NCI-H187 (cell line): ENCODE measurements at places on chromosomes 12 and 14.

- no peak for DNase-seq
These were observed 29.3 kb upstream of the PPP1R12A start for GRCh38 chr12:79964100-79964627.

- no peak for DNase-seq
These were observed 1662.2 kb upstream of the FLRT2 start for GRCh38 chr14:83867566-83868225.

GRCh38 chr14:68643673-68644072 is 149.2 kb downstream of the ZFP36L1 start:
- no peak for DNase-seq

DNA sequence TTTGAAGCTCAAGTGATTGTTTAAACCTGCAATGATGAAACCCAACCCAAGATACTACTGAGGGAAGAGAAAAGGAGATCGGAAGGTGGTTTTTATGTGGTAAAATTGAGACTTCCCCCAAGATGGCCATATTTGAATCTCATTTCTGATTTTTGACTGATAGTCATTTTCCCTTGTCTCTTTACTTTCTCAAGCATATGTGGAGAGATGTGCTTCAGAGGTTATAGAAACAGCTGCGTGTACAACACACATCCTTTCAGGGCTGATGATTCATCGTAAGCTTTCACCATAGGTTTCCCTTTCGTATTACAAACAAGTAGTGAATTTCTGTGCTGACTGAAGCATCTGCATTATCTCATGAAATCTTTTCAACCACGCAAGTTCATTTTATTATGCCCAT is 276.2 kb downstream of the EMP1 start:
- DNase-seq: no peak

- DNase-seq: no peak
These were observed 265.1 kb downstream of the ALG10 start for GRCh38 chr12:34287437-34287836.

DNA sequence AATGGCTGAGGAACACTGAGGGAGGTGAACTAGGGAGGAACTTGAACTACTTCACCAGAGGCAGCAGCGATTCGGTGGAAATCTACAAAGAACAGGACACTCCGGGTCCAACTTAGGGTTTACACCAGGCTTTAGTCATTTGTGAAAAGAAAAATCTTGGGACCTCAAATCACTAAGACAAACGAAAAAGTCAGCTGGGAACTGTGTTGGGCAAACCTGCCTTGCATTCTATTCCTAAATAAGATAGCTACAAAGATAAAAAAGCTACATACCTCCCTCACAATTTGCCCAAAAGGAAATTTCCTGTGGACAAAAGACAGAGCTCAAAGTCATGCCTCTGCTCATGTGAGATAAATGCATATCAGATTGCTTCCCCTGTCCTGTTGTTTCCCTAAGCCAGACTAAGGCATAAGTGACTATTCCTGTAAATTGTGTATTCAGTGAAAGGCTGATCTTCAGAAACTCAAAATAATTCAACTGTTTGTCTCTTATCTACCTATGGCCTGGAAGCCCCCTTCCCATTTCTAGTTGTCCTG is 106.6 kb downstream of the APAF1 start:
- no peak for DNase-seq

GRCh38 chr14:105502446-105503295 is 11.6 kb downstream of the TEDC1 start:
- DNase-seq: no peak

DNA sequence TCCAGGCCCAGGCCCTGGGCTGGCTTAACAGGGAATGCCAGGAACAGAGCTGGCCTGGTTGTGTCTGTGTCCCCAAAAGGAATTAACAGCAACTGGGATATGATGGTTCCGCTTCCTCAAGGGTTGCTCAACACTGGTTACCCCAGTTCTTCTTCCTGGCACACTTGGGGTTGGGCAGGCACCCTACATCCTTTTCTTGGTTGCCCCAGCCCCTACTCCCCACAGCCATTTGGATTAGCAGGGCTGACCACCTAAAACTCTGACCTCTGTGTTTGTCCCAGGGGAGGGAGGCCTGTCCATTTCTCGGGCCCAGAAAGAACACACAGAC is 30.8 kb downstream of the NCKAP5L start:
- DNase-seq: no peak

DNA sequence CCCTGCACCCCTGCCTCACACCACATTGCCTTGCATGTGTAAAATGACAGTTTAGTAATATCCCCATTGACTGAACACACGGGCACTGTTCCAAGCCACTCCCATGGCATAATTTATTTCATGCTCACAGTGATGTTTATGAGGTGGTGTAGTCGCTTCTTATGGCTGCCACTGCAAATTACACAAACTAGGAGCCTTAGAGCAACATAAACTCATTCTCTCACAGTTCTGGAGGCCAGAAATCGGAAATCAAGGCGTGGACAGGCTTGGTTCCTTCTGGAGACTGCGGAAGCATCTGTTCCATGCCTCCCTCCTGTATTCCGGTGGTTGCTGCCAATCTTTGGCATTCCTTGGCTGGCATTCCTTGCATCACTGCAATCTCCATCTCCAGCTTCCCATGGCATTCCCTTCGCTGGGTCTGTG is 97.3 kb downstream of the RIN3 start:
- no peak for DNase-seq

DNA sequence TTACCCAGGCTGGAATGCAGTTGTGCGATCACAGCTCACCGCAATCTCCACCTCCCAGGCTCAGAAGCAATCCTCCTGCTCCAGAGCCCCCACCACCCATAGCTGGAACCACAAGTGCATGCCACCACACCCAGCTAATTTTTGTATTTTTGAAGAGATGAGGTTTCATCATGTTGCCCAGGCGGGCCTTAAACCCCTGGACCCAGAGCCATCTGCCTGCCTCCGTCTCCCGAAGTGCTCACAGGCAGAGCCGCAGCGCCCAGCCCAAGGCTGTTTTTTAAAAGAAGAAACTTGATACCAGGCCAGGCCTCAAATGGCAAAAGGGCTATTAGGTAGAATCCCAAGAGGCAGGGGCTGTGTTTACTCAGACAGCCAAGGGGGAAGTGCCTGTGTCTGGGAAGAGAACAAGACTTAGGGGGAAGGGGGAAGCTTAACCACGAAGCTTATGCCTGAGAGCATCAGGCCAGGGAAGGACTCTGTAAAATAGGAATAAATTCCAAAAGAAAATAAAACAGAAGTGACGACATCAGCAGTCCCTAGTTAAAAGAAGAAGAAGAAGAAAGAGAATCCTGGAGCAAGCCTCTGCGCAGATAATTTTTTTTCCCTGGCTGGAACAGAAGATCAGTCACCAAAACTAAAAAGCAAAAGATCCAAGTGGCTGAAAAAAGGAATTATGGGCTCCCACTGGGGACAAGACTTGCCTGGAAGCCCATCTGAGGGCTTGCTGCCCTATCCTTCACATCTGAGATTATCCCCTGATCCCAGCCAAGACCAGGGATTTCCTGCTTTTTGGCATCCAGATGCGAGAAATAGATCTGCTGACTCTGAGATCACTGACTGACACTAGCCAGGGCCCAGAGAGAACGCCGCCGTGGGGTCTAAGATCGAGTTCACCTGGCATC is 170.5 kb downstream of the NDUFA12 start:
- peak; percentile 92 for DNase-seq

- DNase-seq: no peak
These were observed 90.7 kb downstream of the NUAK1 start for GRCh38 chr12:106048016-106048415.

- DNase-seq: no peak
These were observed 13.3 kb downstream of the YBX3 start for GRCh38 chr12:10709808-10710207.

DNA sequence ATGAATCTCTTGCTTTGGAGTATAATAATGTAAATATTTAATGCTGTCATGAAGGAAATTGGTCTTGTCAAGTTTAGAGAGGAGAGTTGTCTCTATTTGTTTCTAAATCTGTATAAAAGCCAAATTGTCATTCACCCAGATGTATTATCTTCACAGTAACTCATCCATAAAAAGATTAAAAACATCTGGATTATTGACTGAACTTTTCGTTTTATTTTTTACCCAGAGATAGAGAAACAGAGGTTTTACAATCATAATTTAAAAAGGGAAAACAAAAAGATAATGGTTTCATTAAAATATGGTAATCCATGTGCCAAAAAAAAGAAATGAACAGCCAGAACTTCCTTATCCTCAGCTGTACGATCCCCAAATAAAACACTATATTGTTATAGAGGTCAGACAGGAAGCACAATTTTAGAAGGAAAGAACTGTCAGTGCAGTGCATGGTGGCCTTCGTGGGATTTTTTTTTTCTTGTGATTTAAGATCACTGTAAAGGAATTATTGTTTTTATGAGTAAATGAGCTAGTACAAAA is 125.9 kb downstream of the ACSS3 start:
- DNase-seq: no peak

DNA sequence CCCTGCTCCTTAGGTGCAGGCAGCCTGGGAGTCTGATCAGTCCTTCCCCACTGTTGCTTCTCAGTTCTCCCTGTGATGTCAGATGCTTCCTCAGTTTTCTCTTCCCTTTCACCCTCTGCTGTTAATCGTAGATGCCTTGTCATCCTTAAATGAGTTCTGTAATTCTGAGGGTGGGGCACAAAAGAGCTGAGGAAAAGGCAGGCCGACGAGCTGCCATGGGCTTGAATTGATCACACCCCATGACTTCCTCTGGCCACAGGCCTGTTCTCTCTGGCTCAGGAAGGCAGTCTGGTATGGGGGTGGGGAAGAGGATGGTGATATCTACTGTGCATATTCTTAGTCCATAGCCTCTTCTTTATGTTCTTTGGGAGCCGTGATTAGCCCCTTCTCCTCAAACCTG is 5.2 kb upstream of the AP1G2 start:
- DNase-seq: no peak

DNA sequence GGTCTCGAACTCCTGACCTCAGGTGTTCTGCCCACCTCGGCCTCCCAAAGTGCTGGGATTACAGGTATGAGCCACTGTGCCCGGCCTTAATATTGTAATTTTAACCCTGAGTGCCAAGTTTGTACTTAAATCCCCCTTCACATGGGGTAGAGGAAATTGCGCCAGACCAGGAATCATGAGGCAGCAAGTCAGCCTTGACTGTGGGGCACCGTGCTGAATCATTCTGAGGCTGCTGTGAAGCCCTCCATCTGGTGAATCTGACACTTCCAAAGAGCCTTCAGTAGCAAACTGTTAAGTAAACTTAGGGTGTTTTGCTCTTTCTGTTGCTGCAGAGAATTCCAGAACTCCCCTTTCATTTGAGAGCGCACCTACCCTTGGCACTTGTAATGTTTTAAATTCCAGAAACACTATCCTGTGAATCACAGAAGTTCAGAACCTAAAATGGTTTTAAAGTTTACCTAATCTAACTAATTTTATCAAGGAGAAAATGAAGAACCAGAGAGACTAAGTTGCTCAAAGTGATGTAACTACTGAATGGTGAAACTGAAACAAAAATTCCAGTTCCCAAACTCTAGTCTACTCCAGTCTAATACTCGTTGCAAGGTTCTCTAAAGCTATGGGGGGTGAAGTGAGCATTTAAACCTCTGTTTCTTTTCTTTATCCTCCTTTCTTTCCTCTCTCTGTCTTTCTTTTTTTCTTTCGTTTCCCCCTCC is 7.5 kb downstream of the HEBP1 start:
- DNase-seq: no peak

DNA sequence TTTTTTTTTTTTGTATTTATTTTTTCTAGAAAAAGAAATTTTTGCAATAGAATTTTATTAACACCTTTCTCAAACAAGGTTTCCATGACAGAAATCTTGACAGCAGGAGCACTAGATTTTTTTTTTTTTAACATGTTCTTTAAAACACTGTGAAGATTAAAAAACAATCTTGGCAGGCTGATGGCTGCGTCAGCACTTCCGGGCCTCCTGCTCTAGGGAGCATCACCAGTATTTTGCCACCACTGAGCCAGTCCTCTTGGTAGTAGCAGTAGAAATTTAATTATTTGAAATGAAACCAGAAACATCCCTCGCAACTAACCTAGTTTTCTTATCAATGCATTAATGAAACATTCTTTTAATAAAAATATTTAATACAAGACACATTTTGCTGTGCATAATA is 99.6 kb downstream of the APAF1 start:
- no peak for DNase-seq

DNA sequence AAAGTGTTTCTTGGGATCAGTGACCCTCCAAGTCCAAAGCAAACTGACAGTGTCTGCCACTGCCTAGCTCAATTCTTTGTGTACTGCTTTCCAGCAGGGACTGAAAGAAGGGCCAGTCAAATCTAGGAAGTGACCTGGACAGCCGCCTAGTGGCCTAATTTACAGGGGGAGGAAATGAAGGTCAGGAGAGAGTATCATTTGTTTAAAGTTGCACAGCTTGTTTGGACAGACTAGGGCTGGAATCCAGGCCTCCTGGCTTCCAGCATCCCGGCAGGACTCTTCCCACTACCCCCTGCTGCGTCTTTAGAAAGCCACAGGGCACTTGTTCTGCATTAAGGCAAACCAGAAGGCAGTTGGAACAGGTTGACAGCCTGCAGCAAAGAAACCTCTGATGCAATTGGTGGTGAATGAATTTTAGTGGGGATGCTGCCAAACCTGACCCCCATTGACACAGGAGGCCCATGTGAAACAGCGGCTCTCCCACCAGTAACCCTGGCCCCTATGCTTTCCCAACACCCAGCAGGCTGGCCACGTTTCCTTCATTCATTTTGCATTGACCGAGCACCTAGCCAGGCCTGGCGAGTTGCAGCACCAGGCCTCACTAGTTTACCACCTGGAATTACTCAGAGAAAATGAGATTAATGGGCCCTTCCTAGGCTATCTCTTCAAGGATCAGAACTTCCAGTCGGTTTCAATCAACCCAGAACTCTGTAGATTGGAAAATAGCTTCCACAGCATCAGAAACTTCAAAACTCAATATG is 28.2 kb downstream of the GALNT16 start:
- peak; percentile 58 for DNase-seq

- no peak for DNase-seq
These were observed 136.1 kb upstream of the MAX start for GRCh38 chr14:65238456-65238855.

GRCh38 chr12:113328368-113328889 is 6.5 kb downstream of the SLC8B1 start:
- no peak for DNase-seq

GRCh38 chr12:109553483-109553882 is 19.8 kb downstream of the MMAB start:
- no peak for DNase-seq

- DNase-seq: no peak
These were observed 62.2 kb downstream of the PAPOLA start for GRCh38 chr14:96564389-96564788.

GRCh38 chr12:104347374-104348075 is 44.0 kb downstream of the EID3 start:
- DNase-seq: no peak

- DNase-seq: no peak
These were observed 274.7 kb downstream of the NEDD1 start for GRCh38 chr12:97181571-97182265.

DNA sequence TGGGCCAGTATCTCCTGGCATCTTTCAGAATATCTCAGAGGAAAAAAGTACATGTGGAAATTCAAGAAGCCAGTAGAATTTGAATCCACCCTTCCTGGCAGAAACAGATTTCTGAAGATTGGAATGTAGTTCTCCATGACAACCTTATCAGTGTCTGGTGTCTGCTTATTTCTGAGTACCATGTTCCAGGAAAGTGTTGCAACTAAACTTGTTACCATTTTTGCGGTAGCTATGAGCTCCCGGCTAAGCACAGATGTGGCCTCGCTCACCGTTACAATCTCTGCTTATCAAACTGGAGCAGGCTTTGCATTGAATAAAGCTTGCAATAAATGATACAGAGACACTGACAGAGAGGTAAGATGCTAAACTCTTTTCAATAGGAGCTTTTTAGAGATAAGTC is 13.0 kb upstream of the ITPR2 start:
- no peak for DNase-seq
